Transverse colon (tissue), 4 donors: ENCODE measurements at places on chromosomes 7 and 10. TPM values are rescaled to one million over a fixed set of nuclear protein-coding genes. Genes with fewer than 3 reads are reported as not detected.

DNA sequence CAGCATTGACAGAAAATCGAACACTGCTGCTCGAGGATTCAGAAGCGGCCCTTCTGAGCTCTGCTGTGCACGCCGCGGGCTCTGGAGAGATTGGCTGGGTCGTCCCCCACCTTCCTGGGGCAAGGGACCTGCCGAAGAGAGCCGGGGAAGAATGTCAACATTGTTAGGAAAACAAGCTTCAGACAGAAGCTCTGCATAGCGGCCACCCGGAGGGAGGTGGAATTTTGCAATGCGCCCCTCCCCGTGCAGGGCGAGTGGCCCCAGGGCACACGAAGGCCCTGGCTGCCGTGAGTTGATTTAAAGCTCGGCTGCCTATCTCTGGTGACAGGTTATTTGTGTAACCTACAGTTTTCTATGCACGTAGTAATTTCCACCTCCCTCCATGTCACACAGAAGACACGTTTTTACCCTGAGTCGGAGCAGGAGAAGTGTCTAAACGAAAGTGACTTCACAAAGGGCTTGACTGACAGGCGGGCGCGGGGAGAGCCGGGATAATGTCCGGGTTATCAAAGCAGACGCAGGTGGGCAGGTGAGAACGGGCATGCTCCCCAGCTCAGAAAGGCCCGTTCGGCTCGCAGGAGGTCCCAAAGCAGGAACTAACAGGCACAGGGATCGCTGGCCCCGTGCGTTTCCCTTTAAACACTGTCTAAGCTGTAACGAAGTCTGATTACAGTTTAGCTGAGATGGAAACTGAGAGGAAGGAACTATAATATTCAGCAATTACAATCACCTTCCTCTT lies 84.6 kb downstream of the PDGFA start:
- DNase-seq: peak; percentile 24
- peak overlapping the region; percentile 8 for H3K4me3 ChIP-seq
- peak overlapping the region; percentile 51 for H3K27ac ChIP-seq
- no peaks in the 10 kb centered on the region for H3K36me3 ChIP-seq
- H3K4me1 ChIP-seq: peaks cover 7% of the 10 kb centered on the region

- no peaks in the 10 kb centered on the region for H3K36me3 ChIP-seq
- H3K27ac ChIP-seq: no peak overlapping the region
- H3K4me3 ChIP-seq: no peak overlapping the region
- H3K27me3 ChIP-seq: peaks cover 3% of the 10 kb centered on the region
- no peak for DNase-seq
Measured at GRCh38 chr10:75367021-75367487, 34.5 kb downstream of the ZNF503 start.

DNA sequence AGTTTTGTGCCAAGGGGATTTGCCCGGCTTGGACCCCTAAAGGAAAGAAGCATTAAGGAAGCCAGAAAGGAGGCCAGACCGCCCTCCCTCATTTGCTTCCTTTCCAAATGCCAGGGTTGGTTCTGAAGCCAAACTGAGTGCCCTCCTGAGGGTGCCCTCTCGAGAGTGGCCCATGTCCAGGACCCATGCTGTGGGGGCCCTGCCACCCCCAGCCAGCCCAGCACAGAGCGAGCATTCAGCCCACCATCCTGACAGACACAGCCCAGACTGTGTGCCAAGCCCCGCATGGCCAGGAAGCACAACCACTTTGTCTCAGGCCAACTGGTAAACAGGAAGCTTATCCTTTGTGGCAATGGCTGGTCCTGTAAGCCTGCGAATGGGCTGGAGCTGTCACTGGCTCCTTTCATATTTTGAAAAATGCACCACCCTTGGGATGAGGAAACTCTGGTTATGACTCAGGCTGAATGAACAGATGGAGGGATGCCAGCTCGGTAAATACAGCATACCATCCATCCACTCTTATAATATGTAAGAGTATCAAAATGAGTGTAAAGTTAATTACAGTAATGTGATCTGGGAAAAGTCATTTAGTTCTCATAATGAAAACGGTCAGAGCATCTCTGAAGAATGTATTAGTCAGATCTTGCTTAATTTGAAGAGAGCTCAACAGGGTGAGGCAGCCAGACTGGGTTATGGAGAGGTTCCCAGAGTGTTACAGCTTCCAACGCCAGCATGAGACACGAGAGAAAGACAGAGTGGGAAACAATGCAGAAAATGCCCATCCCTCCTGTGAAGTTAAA lies 65.0 kb downstream of the STK17A start:
- DNase-seq: peak; percentile 59
- H3K27ac ChIP-seq: peak overlapping the region; percentile 87
- no peak overlapping the region for H3K4me3 ChIP-seq
- peaks cover 28% of the 10 kb centered on the region for H3K4me1 ChIP-seq
- no peaks in the 10 kb centered on the region for H3K27me3 ChIP-seq
- no peaks in the 10 kb centered on the region for H3K36me3 ChIP-seq

GRCh38 chr10:113680190-113681111 lies 739 bp downstream of the CASP7 start:
- H3K4me1 ChIP-seq: peaks cover 16% of the 10 kb centered on the region
- H3K36me3 ChIP-seq: no peaks in the 10 kb centered on the region
- peak overlapping the region; percentile 100 for H3K27ac ChIP-seq
- peak; percentile 67 for DNase-seq
- H3K4me3 ChIP-seq: peak overlapping the region; percentile 94
- H3K27me3 ChIP-seq: no peaks in the 10 kb centered on the region

DNA sequence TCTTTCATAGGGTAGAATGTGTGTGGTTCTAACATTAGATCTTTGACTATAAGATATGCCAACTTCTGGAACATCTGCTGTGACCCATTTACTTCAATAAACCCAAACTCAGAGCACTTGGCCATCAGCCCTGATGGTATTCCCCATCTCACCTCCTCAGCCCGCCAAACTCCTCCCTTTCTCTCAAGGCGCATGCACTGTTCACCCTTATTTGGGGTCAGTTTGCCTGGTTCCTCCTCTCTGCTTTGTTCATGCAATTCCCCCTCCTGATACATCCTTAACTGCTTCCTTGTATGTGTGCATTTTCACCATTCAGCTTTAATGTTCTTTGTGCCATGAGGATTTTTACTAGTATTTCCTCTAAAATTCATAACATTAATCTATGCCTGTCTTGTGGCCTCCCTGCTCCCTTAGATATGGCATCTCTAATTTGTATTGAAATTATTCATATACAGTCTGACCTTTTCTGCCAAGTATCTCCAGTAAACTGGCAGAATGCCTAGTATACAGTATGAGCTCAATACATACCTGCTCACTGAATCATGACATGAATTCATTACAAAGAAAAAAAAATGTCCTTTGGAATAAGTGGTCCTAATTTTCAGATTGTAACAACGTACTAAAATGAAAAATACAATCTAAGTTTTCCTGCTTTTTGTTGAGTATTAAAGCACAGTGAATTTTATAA lies 336.8 kb upstream of the IGFBP3 start:
- H3K4me1 ChIP-seq: no peaks in the 10 kb centered on the region
- DNase-seq: no peak
- no peak overlapping the region for H3K4me3 ChIP-seq

Gene CYP2C19
- 8.6 TPM for total RNA-seq
